ENCODE measurements at places on chromosomes 4 and X.

GRCh38 chrX:109886122-109886761 lies 116.7 kb upstream of the TMEM164 start:
- no peak for DNase-seq

- no peak for DNase-seq
Measured at GRCh38 chrX:55326985-55327384, 62.3 kb upstream of the PAGE3 start.

DNA sequence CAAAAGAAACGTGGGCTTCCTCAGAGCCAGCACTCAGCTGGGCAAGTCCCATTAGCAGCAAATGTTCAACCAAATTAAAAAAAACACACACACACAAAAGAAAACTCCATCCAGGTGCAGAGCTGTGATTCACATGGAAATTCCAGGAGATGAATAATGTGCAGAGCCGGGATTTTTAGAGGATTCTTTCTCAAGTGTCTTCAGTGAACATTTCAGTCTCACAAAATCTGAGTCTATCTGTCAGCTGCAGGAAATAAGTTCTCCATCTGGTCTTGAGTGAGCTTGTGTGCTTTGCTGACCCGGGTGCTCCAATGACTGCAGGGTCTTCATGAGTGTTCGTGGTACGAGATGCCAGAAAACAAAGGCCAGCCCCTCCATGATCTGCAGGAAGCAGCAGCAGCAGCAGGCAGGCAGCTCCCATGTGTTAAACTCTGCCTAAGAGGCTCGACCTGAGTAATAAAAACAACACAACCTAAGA lies 44.3 kb downstream of the RASGEF1B start:
- no peak for DNase-seq

DNA sequence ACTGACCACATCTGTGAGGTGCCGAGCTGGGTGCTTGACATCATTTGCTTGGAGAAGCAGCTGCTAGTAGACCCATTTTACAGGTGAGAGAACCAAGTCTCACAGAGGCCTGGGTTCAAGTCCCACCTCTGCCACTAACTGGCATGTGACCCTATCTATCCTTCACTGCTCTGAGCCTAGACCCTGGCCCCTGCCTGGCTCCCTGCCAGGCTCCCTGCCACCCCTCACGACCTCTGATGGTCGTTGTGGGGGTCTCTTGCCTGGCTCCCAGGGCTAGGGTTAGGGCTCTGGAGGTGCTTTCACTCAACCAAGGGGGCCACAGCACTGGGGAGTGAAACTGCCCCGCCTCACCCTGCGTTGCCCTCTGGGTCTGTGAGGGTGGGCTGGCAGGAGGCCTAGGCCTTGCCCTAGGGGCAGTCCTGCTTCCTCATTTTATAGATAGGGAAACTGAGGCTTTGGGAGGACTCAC lies 7.2 kb upstream of the ADD1 start:
- DNase-seq = no peak

DNA sequence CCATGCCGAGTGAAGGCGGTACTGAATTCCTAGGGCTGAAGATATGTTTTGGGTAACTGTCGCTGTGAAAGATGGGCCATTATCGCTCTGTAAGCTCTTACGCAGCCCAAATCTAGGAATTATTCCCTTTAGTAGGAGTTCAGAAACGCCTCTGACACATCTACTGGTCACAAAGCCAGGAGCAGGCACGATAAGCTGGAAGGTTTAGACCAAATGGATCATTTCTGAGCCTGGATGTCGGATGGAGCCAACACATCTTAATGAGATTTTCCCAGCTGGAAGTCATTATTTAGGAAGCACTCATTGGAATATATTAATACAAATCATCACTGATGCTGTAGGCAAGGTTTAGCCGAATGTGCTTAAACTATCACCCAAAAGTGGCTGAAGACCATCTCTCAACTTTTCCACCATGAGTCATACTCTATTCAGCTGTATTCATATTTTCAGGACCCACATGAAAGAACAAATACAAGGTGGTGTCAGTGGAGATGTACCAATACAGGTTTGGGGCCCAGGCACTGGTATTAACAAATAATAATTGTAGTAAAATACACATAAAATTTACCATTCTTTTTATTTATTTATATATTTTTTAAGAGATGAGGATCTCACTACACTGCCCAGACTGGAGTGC lies 34.2 kb upstream of the ATRX start:
- DNase-seq = no peak

GRCh38 chr4:14303856-14304255 lies 676.3 kb upstream of the BOD1L1 start:
- no peak for DNase-seq

GRCh38 chrX:41122664-41123257 lies 37.5 kb downstream of the USP9X start:
- no peak for DNase-seq

DNA sequence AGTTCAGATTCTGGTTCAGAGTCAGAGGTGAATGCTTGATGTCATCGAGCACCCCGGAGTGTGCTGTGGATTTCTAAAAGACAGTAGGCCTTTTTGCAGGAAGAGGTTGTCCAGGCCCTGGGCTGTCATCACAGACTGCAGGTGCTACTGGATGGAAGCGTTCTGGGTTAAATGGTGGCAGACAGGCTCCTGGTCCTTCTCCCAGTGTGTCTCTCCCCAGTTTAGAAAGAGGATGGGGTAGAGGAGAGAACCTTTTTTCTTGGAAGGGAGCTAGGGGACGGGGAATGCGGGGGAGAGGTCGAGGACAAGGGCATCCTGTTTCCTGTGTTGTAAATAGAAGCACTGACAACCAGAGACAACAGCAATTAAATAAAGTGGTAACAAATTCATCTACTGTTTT lies 102.3 kb upstream of the NUDT6 start:
- DNase-seq = no peak

GRCh38 chrX:39814391-39814790 lies 283.4 kb downstream of the BCOR start:
- no peak for DNase-seq

DNA sequence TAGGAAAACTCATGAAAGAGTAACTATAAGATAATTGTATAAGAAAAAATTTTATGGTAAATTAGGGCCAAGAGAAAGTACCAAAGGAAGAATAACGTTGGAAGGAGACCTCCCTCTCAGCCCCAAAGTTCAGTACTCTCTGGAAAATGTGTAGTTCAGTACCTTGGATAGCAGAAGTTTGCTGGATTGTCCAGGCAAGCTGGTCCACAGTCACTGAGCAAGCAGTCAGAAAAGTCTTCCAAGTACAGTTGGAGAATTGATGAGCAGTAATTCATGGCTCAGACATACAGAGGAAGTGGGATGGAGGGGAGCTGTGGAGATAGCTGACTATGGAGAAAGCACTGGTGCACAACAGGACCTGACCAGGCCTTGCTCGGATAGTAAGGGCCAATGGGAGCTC lies 598.2 kb upstream of the NDST4 start:
- no peak for DNase-seq

DNA sequence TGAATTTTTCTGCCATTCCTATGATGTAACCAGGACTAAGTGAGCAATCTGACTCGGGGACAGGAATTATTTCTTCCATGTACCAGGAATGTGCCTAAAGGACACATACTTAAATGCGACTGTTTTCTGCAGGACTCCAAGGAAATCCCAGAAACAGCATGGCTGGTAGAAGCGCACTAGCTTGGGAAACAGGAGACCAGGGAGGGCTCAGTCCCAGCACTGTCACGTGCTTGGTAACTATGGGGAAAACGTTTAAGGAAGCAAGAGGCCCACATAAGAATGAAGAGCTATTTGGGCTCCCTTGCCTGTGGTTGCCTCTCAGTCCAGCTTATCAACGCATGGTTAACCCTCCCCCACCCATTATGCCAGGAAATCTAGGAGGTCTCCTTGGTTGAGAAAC lies 19.6 kb downstream of the MPP1 start:
- DNase-seq = no peak

DNA sequence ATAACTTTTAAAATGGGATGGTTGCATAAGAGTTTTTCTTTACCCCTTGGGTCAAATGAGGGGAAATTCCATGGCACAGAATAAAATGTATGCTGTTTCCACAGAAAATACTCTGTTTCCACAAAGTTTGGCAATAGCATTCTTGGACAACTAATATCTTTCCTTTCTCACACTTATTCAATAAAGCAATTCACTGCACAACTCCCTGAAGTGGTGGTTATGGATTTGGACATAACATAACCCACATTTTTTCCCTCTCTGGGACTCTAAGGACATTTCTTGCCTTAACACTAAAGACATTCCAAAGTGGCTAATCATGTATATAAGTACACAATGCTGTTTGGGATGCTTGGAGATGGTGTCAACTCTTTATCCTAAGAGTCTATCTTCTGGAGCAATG lies 51.7 kb upstream of the GPM6B start:
- DNase-seq = no peak

- DNase-seq = no peak
Measured at GRCh38 chr4:54199919-54200318, 29.2 kb upstream of the PDGFRA start.

- DNase-seq = no peak
Measured at GRCh38 chr4:119394826-119395225, 72.9 kb upstream of the FABP2 start.

- no peak for DNase-seq
Measured at GRCh38 chrX:28847423-28847822, 260.2 kb downstream of the IL1RAPL1 start.

GRCh38 chr4:111020961-111021360 lies 398.1 kb upstream of the PITX2 start:
- no peak for DNase-seq

DNA sequence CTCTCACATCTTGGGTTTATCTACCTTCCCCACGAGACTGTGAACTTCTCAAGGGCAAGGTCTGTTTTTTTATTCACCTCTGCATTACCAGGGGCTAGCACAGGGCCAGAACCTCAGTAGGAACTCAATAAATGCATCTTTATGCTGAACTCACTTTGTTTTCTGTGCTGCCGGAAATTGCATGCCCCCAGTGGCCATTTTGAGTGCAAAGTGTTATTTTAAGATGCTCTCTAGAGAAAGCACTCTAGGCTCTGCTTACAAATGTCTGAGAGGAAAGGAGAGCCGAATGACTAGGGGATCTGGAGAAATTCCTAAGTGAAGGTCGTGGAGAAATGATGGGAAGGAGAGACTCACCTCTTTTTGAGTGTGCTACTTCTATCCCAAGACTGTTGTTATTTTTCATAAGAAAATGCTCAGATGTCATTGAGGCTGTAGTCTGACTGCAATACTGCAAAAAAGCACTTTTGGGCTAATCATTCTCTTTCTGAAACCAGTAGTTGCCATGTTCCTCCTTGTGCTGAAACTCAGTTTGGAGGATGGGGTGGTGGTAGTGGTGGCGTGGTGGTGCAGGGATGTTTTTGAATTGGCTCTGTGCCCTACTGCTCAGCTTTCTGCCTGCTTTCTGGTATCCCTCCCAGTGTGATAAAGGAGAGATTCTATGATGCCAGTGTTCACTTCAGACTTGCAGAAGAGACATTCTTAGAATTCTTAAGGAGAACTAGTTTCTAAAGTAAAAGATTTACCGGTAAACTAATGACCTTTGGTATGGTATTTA lies 41.3 kb downstream of the DOCK11 start:
- DNase-seq = no peak

- DNase-seq = no peak
Measured at GRCh38 chr4:74157154-74157553, 764 bp upstream of the MTHFD2L start.

DNA sequence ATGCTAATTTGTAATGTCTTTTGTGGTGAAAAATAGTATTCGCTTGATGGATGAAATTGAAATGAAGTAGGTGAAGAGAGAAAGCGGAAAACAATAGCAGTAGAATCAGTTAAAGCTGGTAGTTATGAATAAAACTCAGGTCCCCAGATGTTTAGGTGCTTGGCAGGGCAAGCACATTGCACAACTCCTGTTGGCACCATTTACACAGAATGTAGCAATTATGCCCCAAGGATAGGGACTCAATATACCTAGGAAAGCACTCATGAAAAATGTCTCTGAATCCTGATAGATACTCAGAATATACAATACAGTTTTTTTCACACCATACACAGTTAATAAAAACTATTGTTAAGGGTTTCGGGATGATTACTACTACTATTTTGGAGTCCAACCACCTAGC lies 26.5 kb upstream of the GRIA3 start:
- DNase-seq = no peak

GRCh38 chr4:156898373-156899117 lies 73.1 kb downstream of the PDGFC start:
- no peak for DNase-seq

GRCh38 chrX:79270401-79270800 lies 96.7 kb downstream of the ITM2A start:
- DNase-seq = peak; percentile 34

DNA sequence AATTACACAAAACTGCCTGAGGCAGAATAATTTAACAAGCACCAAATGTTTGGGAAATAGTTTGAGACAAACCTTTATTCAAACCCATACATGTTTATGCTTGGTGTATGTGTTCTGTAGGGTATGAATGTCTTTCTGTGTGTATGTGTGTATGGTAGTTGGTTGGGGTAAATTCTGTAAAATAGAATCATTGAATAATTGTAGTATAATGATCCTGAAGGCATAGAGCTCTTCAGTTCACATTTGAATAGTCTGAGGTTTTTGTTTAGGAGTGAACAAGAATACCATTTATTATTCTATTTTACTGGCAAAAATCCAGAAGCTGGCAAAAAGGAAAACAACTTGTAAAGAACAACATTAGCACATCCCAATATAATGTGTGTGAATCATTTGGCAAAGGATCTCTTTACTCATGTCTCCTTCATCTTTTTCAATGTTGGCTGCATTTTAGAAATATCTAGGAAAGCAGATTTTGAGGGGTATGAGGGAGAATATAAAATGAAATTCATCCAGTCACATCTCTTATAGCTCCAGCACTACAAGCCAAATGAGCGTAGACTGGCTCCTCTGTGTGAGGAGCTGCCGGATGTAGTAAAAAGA lies 360.0 kb downstream of the CHIC1 start:
- no peak for DNase-seq

DNA sequence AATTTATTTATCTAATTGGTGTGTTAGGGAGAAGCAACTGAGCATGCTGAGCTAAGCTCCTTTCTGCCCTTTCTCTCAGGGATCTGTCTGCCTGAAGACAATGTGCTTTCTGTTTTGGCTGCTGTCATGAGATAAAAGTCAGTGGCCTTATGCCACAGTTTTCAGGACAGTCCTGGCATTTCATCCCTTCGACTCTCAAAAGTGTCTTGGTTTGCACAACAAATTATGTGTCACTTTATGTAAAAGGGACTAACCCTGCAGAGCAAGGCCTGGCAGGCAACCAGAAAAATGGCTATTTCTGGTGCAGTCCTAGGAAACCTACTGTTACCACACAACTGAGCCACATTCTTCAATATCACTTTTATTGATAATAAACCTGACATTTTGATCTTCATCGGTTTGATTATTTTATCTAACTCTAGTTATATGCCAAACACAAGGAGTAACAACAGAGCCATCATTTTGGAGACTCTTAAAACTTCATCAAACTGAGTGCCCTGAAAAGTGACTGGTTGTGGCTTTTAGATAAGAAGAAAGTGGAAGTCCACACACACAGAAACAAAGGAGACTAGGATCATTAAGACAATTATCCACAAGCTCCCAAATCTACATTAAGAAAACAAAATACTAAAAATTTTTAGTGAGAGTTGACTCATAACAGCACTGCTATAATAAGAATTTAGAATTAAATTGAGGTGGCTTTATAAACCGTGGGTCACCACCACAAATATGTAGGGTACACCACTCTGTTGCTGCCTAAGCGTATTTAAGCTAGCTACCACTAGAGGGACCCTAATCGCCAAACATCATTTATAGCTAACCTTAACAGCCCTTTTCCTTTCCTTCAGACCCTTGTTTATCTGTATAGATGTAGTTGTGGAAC lies 95.9 kb upstream of the PTPN13 start:
- peak; percentile 14 for DNase-seq

GRCh38 chrX:287670-288069 lies 6.5 kb downstream of the PLCXD1 start:
- DNase-seq = no peak

All from mucosa of gallbladder (tissue), 1 donor.